T-helper 22 cell (primary cell): ENCODE measurements at places on chromosomes 4 and X.

DNA sequence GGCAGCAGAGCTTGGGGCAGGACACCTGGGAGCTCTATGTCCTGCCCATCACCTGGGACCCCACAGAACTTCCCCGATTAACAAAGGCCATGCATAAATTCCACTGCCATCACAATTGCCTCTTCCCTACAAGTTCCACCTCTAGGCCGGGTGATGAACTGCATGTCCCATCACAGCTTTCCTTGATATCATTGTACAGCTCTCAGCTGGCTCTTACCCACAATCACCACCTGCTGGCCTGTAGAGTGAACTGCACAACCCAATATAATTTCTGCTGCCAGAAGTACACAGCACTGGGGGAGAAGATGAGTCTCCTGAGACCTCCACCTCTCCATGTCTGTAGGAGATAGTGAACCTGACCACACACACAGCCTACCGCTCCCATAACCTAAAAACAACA lies 285.0 kb upstream of the AADAT start:
- no peak for DNase-seq

- no peak for DNase-seq
Observed at GRCh38 chr4:40822420-40823166, 72.8 kb downstream of the NSUN7 start.

- no peak for DNase-seq
Observed at GRCh38 chr4:124955476-124955875, 242.9 kb upstream of the ANKRD50 start.

GRCh38 chr4:105060628-105061027 lies 86.0 kb upstream of the TET2 start:
- no peak for DNase-seq

- DNase-seq = no peak
Observed at GRCh38 chr4:5114950-5115349, 63.7 kb downstream of the STK32B start.

DNA sequence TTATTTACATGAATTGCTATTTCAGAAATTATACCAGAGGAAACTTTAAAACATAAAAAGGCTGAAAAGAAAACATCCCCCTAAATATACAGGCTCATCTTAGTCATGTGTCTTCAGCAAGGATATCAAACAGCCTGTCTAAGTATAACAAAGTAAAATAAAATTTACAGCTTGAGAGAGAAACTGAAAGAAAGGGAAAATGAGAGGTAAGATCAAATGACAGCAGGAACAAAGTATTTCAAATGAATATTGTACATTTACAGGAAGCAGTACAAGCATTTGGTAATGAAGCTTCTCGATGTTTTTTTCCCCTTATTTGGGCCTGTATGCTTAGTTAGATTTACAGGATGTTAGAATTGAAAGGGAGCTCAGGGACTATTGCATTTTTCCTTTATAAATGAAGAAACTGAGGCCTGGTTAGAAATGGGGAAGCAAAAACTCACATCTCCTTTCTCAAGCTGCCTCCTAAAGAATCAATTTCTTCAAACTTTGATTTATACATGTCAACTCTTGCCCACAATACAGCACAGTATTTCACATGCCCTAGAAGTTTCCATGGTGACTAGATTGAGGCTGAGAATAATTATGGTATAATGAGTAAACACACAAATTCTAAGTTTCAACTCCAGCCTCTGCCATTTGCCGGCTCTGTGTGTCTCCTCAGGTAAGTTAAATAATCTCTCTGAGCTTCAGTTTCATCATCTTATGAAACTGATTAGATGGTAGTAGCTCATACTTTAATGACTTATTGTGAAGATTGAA lies 29.3 kb downstream of the DAPP1 start:
- no peak for DNase-seq

DNA sequence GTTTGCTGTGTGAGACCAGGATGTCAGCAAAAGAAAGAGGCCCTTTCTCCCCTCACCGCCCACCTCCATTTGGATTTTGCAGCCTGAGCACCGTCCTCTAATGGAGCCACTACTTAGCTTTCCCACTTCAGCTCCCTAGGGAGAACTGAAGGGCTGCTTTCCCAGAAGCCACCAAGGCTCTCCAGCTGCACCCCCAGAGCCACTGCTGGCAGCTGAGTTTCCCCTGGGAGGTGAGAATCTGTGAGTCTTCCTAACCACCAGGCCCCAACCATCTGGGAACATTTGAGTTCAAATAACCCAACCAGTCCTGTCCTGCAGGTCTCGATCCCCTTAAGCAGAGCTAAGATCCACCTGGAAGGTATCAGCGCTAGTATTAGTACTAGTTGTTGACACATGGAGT lies 173.1 kb upstream of the USP9X start:
- no peak for DNase-seq

- no peak for DNase-seq
Observed at GRCh38 chr4:56080384-56080783, 131.6 kb downstream of the CEP135 start.

GRCh38 chr4:68654946-68655721 lies 15.3 kb downstream of the UGT2B15 start:
- DNase-seq = no peak

DNA sequence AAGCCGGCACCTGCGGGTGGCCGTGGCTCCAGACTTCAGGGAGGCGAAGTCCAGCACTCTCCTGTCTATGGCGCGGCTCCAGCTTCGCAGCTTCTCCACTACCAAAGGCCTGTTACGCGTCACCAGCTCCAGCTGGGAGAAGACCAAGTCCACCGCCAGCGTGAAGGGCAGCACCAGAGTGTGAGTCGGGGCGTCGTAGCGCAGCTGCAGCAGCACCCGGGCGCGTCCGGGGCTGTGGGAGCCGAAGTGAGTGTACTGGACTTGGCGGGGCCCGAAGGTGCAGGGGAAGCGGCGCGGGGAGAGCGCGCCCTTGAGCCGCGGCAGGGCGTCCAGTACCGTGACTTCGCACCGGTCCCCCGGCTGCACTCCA lies 444 bp downstream of the FREM3 start:
- DNase-seq = no peak

DNA sequence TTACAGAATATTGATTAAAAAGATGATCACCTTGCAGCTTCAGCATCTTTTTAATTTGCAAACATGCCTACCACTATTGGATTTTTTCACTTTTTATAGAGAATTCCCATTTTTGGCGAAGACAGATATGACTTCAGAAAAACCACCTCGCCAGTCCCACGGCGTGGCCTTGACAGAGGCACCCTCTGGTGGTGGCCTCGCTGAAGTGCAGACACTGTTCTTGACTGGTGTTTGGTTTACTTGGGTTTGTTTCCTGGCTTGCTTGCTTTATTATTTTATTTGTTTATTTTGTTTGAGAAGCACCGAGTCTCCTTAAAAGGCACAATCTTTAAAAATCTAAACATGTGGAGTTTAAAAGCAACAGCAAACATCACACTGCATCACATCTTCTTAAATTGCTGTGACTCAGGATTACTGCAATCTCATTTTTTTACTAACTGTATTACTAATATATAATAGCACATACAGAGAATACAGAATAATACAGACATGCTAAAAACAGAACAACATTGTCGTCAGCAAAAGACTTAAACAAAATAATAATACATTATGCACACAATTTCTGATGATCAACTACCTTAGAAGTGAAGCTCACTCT lies 13.1 kb upstream of the AMTN start:
- peak; percentile 1 for DNase-seq

- DNase-seq = no peak
Observed at GRCh38 chr4:53120778-53121177, 245.1 kb downstream of the SCFD2 start.

DNA sequence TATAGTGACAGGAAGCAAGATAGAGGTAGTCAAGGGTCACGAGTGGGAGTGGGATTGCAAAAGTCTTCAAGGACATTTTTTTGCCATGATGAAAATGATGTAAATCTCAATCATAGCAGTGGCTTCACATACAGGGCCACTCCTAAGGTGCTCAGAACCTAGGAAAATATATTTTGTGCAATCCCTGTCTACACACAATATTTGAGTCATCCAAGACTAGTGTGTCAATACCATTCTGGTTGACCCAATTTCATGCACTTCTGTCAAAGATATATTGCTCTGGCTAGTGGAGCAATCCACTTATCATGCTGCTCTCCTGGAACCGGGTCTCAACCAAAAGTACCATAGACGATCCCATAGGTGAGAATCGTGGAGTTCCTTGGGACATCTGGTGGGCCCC lies 24.2 kb upstream of the XPNPEP2 start:
- DNase-seq = no peak

DNA sequence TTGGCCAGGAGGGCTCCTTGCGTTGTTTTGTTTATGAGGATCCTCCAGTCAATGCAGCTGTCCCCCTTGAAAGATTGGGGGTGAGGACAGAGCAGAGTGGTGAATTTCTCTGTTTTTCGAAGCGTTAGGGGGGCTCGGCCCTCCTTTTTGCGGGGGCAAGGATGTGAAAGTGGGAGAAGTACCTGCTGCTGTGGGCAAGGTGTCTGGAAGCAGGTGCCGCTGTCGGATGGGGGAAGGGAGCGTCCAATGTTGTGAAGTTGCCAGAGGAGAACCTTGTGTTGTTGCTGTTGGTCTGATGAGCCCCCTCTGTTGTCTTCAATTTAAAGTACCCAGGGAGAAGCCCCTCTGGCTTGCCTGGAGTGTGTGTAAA lies 613 bp downstream of the GLRB start:
- no peak for DNase-seq

- DNase-seq = no peak
Observed at GRCh38 chr4:156475322-156475721, 496.3 kb downstream of the PDGFC start.

DNA sequence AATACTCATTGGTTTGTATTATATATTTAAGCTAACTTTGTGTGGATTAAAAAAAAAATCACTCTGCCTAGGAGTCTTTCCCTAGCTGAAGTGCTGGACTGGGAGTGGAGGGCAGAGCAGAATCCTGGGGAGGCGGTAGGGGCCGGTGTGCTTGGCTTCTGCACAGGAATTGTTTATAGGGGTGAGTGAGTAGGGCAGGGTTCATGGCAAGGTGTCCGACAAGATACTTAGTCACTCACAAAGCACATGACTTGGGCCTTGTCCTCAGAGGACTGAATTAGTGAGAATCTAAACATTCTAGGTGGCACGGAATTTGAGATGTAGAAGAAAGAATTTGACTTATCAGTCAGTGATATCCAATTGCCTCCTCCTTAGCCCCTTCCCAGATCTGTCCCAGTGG lies 32.2 kb downstream of the FNIP2 start:
- no peak for DNase-seq

DNA sequence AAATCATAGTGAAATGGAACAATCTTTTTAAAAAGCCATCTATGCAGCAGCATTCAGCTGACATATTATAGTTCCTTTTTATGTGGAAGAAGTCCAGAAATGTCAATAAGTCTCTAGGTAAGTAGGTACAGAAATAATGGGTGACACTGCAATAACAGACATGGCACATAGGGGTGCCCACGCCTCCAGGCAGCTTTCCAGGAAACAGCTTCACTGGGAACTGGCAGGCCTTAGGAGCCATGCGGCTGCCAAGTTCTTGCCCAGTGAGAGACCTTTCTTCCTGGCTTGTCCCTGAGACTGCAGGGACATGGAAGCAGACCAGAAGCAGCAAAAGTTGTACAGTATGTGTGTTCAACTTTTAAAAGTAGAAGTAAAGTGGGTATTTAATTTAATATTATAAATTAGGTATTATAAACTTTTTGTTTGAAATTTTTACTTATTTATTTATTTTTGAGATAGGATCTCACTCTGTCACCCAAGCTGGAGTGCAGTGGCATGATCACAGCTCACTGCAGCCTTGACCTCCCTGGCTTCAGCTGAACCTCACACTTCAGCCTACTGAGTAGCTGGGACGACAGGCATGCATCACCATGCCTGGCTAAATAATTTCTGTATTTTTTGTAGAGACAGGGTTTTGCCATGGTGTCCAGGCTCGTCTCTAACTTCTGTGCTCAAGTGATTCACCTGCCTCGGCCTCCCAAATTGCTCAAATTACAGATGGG lies 12.1 kb upstream of the ETNPPL start:
- DNase-seq = no peak

GRCh38 chr4:148477276-148477675 lies 35.1 kb upstream of the NR3C2 start:
- no peak for DNase-seq

DNA sequence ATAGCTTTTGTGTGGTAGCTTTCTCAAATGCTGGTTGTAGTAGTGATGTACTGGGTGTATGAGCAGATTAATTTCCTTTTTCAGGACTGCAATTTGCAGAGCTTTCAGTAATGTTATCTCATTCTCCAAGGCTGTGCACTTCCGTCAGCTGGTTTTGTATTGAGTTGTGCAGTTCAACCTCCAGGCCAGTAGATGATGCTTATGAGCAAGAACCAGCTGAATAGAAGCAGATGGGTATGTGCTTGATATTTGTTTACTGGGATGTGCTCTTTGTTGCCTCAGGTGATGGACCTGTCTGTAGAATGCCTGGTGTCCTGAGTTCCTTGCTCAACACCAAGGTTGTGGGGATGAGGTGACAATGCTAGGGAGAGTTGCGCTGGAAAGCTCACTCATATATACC lies 462.8 kb downstream of the PCDH18 start:
- no peak for DNase-seq

DNA sequence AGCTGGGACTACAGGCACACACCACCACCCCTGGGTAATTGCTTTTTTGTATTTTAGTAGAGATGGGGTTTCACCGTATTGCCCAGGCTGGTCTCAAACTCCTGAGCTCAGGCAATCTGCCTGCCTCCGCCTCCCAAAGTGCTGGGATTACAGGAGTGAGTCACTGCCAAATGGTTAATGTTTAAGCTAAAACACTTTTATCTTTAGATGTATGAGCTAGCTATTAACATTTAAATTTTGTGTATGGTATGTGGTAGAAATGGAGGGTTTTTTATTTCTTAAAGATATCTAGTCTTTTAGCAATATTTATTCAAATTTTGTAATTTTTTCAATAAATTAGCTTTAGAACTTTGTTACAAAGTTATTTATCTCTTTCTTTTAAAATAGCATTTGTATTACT lies 1659.8 kb upstream of the ADGRL3 start:
- DNase-seq = no peak

DNA sequence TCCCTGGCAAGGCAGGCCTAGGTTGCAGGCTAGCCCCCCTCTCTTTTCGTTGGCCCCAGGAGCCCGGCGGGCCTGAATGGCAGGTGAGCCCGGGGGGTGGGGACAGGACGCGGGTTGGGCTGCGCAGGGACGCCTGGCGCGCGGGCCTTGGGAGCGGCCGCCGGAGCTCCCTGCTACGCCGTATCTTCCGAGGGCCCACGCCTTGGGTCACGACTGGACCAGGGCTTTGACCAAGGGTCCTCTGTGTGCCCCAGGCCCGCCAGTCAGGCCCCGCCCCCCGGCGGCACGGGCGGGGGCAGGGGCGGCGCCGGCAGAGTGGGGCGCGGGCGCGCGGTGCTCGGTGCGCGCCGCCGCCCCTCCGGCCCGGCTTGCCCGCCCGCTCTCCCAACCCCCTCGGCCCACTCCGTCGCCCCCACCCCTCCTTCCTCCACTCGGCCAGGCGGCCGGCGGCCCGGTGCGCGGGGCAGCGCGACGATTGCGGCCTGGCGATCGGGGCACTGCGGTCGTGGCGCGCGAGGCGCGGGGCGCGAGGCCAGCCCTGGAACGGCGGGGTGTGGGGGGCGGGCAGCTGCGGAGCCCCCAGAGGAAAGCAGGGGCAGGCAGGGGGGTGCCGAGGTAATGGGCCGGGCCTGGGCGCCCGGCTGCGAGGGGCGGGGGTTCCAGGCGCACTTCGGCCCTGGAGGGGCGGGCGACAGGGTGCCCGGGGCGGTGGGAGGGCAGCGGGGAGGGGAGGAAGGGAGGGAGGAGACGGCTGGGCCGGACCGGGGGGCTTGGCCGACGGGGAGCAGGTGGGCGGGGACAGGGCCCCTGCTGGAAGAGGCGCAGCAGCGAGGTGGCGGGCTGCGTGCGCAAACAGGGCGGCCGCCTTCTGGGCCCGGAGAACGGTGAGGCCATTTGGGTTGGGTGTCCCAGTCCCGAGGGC lies at the start of gene PRRG3:
TSS of gene PRRG3 (plus strand) at position 798 of the 922 bp plus-strand sequence. CDS start 3,357 bp downstream, outside the sequence.
- no peak for DNase-seq
